GM12891 (cell line): ENCODE measurements at places on chromosomes 16 and 17.

DNA sequence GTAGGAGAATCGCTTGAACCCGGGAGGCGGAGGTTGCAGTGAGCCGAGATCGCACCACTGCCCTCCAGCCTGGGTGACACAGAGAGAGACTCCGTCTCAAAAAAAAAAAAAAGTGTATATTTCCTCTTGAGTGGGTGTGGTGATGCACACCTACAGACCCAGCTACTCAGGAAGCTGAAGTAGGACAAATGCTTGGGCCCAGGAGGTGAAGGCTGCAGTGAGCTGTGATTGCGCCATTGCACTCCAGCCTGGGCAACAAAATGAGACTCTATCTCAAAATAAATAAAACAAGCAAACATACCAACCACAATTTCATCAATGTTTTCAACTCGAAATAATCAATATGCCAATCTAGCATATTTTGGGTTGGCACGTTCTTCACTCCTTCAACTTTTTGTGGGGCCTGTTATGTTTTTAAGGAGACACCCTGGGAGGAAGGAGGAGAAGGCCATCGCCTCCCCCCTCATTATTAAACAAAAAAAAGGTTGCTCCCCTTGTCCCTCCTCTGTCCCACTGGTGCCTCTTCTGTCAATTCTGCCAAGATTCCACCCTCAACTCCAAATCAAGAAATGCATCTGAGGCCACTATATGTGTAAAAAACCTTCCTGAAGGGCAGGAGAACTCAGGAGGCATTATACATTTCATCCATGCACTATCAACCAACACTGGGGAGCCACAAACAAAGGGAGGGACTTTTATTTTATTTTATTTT, 52.4 kb upstream of the ATF7IP2 start:
- DNase-seq, result no peak

DNA sequence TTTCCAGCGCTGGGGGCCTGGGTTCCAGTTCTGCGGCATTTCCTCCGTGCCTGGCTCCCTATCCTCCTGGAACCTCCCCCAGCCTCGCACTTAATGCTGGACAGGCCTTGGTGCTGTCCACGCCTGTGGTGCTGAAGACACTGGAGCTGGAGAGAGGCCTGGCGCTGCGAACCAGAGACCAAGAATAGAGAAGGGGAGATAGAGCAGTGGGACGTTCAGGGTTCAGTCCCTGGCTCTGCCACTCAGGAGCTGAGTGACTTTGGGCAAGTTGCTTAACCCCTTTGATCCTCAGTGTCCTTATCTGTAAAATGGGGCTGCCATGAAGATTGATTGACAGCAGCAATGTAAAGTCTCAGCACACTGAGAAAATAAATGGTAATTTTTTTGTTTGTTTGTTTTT, 11.9 kb downstream of the SBK1 start:
- no peak for DNase-seq

- no peak for DNase-seq
Observed at GRCh38 chr16:72388007-72388406, 216.1 kb upstream of the PMFBP1 start.

- DNase-seq, result no peak
Observed at GRCh38 chr16:28298511-28298878, 6.2 kb downstream of the SBK1 start.

DNA sequence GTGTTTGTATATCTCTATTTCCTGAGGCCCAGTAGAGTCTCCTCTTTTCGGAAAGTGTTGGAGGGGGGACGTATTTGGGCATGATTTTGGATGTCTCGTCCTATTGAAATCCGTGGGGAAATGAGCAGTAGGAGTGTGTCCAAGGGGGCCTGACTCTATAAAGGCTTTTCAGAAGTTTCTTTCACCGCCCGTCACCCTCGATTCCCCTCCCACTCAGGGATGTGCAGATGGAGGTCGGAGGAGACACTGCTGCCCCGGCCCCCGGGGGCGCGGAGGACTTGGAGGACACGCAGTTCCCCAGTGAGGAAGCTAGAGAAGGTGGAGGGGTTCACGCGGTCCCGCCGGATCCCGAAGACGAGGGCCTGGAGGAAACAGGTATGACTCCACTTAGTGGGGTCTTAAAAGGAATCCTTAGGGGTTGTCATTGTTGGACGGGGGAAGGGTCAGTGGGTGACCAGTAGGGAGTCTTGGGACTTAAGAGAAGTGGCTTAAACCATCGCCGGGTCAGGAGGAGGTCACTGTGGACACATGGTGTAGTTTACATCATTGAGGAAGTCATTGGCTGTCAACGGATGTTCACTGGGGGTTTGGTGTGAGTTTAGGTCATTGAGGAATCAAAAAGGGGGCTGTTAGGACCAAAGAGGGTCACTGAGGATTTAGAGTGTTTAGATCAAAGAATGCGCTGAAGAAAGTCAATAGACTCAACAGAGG, 424 bp downstream of the MON1B start:
- DNase-seq, result no peak
